ENCODE measurements at places on chromosomes 16 and 17. TPM values are rescaled to one million over a fixed set of nuclear protein-coding genes. Genes with fewer than 3 reads are reported as not detected.

Gene TMC8
- 1.1 TPM for total RNA-seq

Gene HNF1B
- total RNA-seq: 130 TPM

Gene C16orf89
- total RNA-seq: not detected

Gene HS3ST3A1
- total RNA-seq: 0.61 TPM

Gene OTOP3
- total RNA-seq: not detected

Gene KRT23
- total RNA-seq: 1,389 TPM

Gene NOXO1
- total RNA-seq: 11.8 TPM

GRCh38 chr17:30235386-30236296 is at the start of gene SLC6A4:
SLC6A4 (minus strand) TSS chr17:30235697; CDS start chr17:30221958, 13,739 bp downstream.
- peak; percentile 27 for DNase-seq

GRCh38 chr17:73749337-73749823 is 105.1 kb upstream of the SDK2 start:
- no peak for DNase-seq

DNA sequence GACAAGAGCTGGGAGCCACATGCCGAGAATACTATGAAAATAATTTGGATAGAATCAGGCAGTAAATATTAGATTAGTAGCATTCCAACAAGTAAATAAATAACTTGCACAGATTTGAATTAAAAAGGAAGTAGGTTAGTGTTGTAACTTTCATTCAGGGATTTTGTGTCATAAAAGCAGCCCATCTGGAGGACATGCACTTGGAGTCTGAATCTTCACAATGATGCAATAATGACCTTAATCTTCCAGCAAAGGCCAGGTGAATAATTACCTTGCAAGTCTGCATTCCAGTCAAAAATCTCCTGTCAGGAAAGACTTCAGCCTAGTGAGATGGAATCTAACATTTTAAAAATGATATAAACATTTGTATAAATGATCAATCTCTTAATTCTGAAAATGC is 518.1 kb downstream of the KCNJ2 start:
- DNase-seq: no peak

- DNase-seq: no peak
Observed at GRCh38 chr16:63331111-63331510, 1294.9 kb upstream of the CDH8 start.

GRCh38 chr17:45143767-45144198 is 4.5 kb upstream of the HEXIM1 start:
- DNase-seq: no peak

DNA sequence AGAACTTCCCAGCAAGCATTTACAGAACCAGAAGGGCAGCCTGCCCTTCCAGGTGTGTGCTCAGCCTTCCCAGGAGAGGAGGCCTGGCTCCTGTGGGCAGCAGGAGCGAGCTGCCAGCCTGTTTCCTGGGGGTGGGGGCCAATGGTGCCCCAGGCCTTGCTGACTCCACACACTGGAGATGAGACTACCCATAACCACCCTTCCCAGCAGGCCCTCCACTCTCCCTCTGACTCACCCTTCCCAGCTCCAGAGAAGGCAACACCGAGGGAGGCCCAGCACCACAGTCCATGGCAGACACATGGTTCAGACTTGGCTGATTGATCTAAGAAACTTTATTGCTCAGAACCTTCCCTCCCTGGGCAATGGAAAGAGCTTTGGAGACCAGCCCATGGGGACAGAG is 1.8 kb upstream of the PRSS53 start:
- no peak for DNase-seq

GRCh38 chr16:65123396-65124211 is 1.7 kb upstream of the CDH11 start:
- no peak for DNase-seq

GRCh38 chr17:58917228-58917627 is 161.6 kb downstream of the PPM1E start:
- no peak for DNase-seq

DNA sequence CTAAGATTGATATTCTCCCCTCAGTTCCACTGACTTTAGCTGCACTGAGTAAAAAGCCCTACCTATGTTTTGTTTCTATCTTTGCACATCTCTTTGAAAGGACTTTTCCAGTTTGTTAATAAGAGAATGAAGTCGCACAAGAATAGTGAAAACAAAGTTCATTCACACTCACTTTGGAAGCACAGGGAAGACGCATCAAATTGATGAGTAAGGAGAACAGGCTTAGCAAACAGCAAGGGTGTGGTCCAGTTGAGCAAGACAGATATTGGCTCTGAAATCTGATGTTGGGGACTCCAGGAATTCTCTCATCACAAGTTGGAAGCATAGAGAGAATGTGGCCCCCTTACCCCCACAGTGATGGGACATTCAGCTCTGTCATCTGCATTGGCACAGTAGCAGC is 221.3 kb downstream of the CDH11 start:
- no peak for DNase-seq

- DNase-seq: no peak
Observed at GRCh38 chr16:50059669-50060068, 6.1 kb upstream of the HEATR3 start.

GRCh38 chr16:58501242-58502131 is 1.5 kb downstream of the NDRG4 start:
- peak; percentile 51 for DNase-seq

- DNase-seq: no peak
Observed at GRCh38 chr17:82536512-82537201, 17.1 kb downstream of the FOXK2 start.

DNA sequence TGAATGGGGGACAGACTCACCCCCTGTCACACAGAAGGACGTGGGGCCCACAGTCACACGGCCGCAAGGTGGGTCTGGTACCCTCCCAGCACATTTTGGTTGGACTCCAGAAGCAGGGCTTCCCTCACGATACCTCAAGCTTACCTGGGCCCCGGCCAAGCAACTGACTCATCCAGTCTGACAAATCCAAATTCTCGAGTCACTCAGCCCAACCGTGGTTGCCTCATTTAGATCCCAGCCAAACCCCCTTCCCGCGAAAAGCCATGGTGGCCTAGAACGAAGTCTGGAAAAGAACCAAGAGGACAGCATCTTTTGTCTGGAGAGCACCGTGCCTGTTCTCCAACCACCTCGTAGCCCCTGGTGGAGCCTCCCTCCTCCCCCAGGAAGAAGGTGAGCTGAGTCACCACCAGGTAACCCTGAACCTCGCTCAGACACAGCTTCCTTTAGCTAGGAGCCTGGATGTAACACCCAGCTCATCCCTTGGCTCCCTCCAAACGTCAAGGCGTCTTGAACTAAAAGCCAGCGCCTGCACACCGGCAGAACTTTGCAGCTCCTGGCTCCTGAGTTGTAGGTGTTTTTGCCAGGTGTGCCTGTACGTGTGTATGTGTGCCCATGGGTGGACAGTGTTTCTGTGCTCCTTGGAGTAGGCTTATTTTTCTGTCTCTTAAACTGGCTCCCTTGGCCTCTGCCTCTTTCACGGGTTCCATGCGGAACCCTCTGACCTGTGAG is 78.9 kb downstream of the CMIP start:
- DNase-seq: peak; percentile 85

GRCh38 chr17:79600681-79601131 is 10.1 kb downstream of the RBFOX3 start:
- no peak for DNase-seq

DNA sequence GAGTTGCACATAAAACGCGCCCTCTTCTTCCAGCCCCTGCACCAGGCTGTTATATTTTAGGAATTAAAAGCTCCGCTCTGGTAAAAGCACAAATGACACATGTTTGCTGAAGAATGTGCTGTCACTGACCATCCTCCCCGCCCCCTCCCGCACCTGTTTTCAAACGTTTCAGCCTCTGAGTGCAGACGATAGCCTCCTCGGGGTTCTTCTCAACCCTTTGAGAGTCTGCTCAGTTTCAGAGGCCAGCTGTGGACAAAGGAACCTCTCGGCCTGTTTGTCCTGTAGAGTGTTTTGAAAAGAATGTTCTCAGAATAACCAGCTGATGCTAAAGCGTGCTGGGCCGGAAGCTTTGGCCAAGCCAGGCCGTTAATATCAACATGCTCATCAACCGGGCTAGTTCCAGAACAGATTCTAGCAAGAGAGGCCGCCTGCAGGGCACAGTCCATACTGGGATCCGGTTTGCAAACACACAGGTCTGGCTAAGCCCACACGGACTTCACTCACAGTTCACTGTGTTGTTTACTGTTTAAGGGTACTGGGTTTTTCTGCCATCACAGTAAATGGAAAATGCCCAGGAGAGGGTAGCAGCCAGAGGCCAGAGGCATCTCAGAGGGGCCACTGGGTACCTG is 6.4 kb upstream of the CACNG4 start:
- no peak for DNase-seq

DNA sequence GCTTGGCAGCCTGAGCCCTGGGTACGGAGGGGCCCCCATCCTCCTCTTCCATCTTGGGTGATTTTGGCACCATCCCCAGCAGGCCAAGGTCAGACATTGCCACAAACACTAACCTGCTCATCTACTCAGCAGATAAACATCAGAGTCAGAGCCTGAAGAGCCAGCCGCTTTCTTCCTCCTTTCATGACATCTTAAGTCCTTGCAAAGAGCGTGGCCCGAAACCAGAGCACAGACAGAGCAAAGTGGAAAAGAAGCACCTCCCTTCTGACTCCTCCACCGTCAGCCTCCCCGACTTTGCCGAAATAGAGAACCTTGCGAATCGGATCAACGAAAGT is 60.4 kb upstream of the RPH3AL start:
- DNase-seq: no peak

DNA sequence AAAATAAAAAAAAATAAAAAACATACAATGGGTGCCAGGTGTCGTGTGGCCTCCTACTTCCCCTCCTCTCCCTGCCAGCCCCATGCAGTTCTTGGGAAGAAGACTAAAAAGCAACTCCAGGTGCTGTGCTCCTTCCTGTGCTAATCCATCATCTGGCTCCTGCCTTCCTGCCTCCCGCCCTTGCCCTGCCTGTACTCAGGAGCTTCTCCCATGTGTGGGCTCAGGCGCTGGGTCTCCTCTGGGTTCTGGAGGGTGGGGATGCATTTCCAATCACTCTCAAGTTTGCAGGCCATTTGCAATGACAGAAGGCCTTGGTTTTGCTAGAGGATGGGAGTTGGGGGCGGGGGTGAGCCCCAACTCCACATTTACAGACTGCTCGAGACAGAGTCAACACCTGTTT is 122.9 kb downstream of the SDK2 start:
- no peak for DNase-seq

- DNase-seq: no peak
Observed at GRCh38 chr17:80980397-80981061, 11.1 kb upstream of the CHMP6 start.

DNA sequence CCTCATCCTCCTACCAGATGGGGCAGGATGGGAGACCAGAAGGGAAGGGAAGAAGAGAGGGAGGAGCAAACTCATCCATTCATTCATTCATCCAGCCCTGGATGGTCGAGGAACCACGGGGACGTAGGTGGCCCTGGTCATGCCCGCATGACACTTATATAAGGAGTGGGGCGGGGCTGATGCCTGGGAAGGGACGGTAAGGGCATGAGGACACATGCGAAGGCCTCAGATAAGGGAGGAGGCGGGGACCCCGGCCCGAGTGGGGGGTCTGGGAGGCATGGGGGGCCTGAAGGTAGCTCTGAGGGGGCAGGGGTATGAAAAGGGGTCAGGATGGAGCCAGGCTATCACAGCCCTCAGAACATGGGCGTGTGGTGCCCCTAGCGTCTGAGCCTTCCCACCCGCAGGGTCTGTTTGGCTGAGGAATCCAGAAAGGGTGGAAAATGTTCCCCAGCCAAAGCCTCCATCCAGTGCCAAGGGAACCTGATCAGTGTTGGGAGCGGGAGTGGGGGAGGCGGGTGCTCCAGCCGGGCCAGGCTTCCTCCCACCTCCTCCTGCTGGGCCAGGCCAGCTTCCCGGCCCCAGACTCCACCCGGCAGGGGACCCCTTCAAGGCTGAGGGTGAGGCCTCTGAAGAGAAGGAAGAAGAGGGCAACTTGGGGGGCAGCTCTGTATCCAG is 17.6 kb upstream of the CD79B start:
- no peak for DNase-seq

DNA sequence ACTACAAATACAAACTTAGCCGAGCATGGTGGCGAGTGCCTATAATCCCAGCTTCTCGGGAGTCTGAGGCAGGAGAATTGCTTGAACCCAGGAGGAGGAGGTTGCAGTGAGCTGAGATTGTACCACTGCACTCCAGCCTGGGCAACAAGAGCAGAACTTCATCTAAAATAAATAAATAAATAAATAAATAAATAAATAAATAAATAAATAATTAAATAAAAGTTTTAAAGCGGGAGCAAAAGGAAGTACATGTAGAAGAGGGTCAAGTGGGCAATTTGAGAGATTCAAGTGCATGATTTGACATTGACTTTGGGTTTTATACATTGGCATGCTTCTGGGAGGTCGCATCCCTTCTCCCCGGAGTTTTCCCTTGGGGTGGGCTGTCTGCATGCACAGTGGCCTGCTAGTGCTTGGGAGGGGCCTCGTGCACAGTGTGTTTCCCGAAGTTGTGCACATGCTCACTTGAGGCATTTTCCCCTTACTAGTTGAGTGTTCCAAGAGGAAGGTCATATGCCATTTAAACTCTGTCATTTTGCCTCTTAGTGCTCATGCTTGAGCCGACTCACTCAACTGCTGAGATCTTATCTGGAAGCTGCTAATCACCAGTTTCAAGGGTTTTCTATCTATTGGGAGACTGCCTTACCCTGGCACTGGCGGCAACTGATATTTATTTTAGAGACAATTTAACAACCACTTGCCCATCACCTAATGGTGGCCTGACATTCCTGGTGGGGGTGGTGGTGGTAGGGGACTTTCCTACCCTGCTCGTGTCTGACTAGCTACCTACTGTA is 193.2 kb upstream of the MPHOSPH6 start:
- no peak for DNase-seq

GRCh38 chr16:69419956-69420355 is 4.5 kb upstream of the CYB5B start:
- DNase-seq: no peak

- DNase-seq: no peak
Observed at GRCh38 chr17:7853691-7854038, 1.2 kb upstream of the TMEM88 start.

DNA sequence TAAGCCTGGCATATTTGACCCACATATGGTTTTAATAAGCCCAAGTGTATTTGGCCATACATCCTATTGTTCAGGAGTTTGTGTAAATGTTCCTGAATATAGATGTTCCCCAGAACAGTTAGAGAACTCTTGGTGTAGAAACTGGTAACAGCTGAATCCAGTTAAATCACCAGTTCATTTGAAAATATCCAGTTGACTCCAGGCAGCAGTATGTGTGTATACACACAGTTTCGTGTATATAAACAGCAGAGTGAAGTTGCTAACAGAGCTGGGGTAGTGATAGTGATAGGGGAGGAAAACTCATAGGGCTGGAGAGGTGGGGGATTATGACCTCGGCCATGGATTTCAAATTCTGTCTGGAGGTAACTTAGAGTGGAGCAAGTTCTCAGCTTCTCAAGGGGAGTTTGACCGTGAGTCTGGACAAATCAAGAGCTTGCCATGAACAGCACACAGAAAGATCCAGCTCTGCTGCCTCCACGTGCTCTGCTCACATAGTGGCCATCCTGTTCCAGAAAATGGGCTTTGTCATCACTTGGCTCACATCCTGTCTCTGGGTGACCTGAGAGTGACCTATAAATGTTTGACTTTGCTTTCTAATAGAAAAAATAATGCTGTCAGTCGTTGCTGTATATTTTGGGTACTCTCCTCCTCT is 30.6 kb upstream of the MMD start:
- peak; percentile 15 for DNase-seq
